ENCODE measurements at places on chromosomes 7 and 10. TPM values are rescaled to one million over a fixed set of nuclear protein-coding genes. Genes with fewer than 3 reads are reported as not detected.

The FOXL3 gene
- total RNA-seq, result not detected

The CPN1 gene
- 0.19 TPM for total RNA-seq

The IL15RA gene
- total RNA-seq, result 2.3 TPM

The ATOH7 gene
- total RNA-seq, result 0.21 TPM

The ARHGAP19 gene
- total RNA-seq, result 5.2 TPM

The UCN3 gene
- total RNA-seq, result not detected

Measured in A549 treated with dexamethasone at 1 μM for 4 hours (cell line).